ENCODE measurements at places on chromosomes 4 and X.

DNA sequence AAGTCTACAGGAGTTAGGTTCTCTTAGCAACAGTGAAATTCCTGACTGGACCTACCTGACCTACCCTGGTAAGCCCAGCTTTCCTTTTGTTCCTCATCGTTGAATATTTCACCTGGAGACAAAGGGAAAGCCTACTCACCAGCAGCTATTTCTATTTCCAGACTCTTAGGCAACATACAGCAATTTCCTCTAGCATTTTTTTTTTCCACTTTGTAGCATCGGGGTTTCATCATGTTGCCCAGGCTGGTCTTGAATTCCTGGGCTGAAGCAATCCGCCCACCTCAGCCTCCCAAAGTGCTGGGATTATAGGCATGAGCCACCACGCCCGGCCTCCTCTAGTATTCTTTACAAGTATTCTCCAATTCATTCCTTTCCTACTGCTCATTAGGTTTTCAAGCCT is 6.8 kb upstream of the S100G start:
- DNase-seq = no peak

GRCh38 chr4:56086561-56086960 is 137.8 kb downstream of the CEP135 start:
- DNase-seq = no peak

DNA sequence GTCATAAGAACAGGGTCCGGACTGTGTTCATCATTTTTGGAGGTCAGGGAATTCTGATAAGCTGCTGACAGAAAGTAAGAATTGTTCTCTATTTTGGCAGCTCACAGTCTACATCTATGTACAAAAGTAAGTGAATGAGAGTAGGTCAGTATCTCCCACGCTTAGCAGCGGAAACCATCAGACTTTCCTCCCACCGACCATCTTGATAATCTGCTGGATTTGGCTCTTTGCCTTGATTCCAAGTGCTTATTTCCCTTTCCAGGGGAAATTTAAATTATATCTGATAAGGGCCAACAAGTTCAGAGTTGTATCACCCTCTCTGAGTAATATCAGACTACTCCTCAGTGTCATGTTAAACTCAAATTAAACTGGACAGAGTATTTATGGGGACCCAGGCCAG is 118.0 kb downstream of the CAMK2D start:
- DNase-seq = no peak

GRCh38 chr4:64738240-64738639 is 329.0 kb upstream of the TECRL start:
- no peak for DNase-seq

DNA sequence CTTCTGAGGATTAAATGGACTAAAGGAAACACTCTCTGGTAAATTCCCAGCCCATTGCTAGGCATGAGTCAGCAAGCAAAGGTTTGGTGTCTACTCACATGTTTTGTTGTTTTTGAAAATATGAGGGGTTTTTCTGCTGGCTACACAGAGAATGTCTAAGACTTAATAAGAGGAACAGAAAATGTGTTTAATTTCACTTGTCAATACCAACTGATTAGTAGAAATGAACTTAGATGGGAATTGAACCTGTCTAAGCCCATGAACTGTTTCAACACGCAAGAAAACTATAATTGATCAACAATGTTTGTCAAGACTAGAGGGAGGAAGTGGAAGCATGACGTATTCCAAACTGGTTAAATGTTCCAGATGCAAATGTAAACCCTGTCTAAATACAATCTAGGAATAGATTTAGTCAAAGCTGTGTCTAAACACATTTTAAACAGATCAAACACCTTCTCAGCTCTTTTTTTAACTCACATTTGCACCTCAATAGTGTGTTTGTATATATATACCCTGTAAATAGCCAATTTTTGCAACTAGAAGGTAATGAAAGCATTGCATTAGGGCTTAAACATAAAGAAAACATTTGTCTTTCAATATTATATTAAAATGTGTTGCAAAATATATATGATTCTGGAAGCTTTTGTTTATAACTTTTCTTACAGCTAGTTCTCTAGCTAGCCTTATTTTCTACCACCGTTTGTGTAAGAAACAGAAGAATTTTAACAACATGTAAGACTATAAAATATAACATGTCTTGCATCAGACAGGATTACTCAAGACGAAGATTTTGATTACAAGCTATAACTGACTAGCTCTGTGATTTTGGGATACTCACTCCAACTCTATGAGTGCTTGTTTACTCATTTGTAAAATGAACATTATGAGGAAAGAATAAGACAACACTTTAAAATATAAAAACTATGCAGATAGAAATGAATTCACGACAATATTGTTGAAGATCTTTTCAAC is 607.8 kb downstream of the FSTL5 start:
- DNase-seq = no peak

- DNase-seq = no peak
Measured at GRCh38 chr4:82681754-82682153, 116.8 kb downstream of the SCD5 start.

DNA sequence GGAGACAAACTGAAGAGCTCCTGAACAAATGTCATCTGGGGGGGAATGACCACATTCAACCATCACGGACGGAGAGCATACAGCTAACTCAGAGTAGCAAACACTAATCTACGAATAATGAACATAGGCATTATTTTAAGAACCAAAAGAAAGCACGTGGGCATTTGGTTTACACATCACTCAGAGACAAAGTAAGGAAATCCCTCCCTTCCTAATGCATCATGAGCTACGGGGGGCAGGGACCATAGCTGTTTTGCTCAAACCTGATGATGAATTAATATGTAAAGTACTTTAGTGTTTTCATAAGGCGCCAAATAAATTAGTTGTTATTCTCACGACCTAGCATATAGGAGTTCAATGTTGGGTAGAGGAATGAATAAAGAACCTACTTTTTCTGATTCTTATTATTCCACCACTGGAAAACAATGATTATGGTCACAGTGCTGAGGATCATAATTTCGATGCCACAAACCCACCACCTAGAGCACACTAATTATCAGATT is 11.7 kb upstream of the TMEM156 start:
- DNase-seq = no peak

- no peak for DNase-seq
Measured at GRCh38 chr4:133186210-133186609, 37.1 kb downstream of the PCDH10 start.

GRCh38 chrX:40066700-40067099 is 31.1 kb downstream of the BCOR start:
- no peak for DNase-seq

GRCh38 chr4:176794651-176795050 is 1.9 kb upstream of the VEGFC start:
- DNase-seq = no peak

- no peak for DNase-seq
Measured at GRCh38 chrX:8914681-8915080, 113.5 kb upstream of the FAM9A start.

DNA sequence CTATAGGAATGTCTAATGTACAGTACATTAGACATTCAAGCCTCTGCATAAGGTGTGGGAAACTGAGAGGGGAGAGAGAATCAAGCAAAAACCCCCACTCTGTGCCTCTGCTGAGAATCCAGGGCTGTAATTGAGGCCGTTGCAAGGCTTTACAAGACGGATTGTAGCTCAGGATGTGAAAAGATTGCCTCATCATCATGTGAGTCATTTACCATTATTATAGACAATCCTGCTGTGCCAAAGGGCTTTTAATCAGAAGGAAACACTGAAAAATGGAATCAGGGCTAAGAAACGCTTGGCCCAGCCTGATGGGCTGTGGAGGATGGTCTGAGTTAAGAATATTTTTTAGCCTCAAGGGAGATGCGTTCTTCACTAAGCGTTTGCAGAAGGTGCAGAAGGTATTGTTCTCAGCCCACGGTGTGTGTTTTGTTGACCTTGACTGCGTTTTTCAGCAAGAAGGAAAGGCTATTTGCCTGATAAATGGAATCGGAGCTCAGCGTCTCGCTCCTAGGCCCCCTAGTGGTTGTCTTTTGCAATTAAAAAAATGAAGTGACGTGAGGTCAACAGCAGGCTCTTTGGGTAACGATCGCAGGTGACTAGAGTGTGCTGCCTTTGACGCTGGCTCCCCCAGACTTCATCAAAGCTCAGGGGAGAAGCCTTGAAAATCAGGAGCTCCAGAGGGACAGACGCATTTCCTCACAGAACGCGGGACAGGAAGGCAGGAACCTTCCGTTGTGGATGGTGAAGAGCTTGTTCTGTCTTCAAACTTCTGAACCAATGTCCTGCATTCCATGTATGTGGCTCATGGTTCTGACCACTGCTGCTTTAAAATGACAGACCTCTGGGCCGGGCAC is 18.1 kb upstream of the CHRNA9 start:
- peak; percentile 80 for DNase-seq

GRCh38 chrX:153944140-153944799 is at the start of gene RENBP:
Gene RENBP, minus strand, starts transcription at chrX:153944643. Its CDS starts 33 bp downstream, at chrX:153944610.
- peak; percentile 70 for DNase-seq

- DNase-seq = no peak
Measured at GRCh38 chr4:176489001-176489400, 169.2 kb downstream of the SPCS3 start.

DNA sequence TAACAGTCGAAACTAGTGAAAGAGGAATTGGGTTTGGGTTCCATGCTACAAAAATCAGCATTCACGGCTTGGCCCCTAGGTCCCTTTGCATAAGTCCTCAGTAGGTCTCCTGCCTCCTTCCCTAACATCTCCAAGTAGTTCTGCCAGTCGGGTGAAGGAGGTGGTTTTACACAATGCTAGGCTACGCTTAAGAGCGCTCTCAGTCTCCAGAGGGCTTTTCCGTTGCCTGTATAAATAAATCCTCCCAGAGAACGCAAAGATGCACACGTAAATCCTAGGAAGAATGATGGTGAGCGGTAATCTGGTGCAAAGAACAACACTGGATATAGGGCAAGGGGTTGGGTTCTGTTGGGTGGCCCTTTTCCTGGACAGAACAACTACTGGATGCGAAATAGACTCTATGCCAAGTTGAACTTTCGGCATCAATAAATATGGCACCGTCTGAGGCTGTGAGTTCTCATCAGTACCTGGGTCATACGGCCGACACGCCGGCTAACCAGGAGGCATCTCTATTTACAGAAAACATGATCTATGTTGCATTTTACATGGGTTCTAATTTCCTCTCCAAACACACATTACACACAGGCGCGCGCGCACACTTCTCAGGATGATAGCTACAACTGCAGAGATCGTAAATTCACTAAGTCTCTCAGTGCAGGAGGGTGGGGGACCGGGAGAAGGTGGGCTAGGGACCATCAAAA is 1.3 kb downstream of the CAMK2D start:
- peak; percentile 81 for DNase-seq

- DNase-seq = no peak
Measured at GRCh38 chrX:88612870-88613329, 134.1 kb upstream of the CPXCR1 start.

- no peak for DNase-seq
Measured at GRCh38 chr4:2060611-2061185, 1.6 kb downstream of the NAT8L start.

DNA sequence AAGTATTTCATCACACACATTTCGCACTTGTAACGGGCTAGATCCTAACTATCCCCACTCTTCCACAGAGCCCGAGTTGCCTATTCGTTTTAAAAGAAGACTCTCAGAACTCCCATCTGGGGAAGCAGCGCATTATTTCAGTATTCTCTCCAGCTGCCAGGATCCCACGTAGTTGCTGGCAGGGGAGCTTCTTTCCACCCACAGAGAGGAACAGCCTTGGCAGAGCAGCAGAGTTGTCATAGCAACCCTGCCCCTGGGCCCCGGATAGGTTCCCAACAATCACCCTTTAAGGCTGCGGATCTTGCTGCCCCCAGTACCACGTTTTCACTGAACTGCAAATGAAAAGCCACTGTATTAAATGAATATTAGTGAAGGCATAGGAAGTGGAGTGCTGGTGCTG is 106.7 kb downstream of the GPM6A start:
- DNase-seq = no peak

- no peak for DNase-seq
Measured at GRCh38 chr4:89101256-89102161, 9.8 kb upstream of the TIGD2 start.

DNA sequence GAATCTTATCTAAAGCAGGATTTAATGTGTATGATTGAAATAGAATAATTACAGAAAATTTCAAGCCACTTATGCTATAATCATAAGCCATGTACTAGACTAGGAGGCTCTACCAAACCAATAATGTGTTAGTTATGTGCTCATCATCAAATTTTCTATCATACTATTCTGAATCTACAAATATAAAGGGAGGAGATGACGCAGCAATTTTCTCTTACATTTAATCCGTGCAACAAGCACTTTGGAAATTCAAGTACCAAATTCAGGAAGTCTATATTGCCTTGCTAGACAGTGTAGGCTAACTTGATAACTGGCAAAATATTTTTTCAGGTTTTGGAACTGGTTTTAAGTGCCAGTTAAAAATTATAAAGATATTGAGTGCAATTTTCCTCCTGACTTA is 283.5 kb downstream of the C4orf33 start:
- DNase-seq = no peak

DNA sequence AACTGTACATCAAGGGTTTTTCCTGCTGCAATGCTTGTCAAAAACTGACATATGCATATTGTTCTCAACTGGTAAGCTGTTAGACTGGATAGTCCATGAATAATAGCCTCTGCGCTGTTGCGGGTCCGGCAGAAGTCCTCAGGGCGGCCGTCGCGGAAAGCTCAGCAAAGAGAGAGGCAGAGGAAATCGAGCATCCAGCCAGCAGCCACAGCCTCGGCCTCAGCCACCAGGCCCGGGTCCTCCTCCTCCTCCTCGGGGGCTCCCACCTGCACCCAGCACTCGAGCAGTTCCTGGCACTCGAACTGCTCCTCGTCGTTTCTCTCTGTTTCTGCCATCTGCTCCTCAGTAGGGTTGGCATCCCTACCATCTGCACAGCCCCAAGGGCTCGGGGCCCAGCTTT is 53.7 kb downstream of the UPRT start:
- DNase-seq = no peak

DNA sequence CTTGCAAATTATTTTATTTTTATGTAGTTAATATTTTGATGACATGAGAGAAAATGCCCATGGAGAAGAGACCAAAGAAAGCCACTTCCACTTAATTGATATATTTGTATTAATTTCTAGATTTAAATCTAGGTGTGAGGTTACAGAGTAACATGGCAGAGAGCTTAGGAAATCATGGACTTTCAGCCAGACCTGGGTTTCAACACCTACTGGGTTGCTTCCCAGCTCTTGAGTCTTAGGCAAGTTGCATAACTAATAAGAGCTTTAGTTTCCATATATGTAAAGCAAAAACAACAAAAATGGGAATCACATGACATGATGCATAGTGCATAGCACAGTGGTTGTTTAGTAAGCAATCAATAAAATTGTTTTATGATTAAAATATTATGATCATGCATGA is 413.3 kb downstream of the CCSER1 start:
- DNase-seq = no peak

DNA sequence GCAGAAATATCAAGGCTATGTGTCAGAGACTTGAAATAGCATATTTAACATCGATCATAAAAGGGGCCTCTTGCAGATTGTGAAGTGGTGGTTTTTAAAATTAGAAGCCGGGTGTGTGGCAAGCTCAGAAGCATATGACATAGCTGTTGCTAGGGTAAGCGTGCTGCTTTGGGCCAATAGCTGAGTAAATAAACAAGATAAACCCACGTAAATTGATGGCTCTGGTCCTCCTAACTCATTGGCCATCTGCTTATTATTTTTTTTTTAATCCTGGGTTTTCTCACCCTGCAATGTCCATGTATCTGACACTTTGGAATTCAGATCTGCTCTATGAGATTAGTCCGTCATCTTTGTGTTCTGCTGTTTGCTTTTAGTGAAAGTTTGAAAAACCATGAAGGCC is 32.6 kb upstream of the STOX2 start:
- DNase-seq = no peak
